ENCODE measurements at places on chromosomes 6 and 20.

DNA sequence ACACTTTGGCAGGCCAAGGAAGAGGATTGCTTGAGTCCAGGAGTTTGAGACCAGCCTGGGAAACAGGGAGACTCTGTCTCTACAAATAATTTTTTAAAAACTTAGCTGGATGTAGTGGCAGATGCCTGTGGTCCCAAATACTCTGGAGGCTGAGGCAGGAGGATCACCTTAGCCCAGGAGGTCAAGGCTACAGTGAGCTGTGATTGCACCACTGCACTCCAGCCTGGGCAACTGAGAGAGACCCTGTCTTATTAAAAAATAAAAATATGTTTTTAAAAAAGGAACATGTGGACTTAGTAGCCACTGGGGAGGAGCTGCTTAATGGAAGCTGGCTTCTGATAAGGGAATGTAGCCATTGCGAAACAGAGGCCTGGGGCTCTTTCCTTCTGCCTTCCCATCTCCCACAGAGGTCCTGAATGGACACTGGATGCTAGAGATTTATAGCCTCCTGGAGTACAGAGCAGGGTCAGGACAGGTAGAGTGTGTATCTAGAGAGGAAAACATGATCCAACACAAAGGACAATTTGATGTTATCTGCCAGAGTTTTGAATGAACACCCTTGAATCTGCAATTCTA lies 21.7 kb upstream of the GMNN start:
- DNase-seq, result no peak

- DNase-seq, result no peak
These were observed 82.1 kb upstream of the FABP7 start for GRCh38 chr6:122697458-122697857.

GRCh38 chr20:44264287-44264686 lies 17.2 kb downstream of the GDAP1L1 start:
- no peak for DNase-seq

DNA sequence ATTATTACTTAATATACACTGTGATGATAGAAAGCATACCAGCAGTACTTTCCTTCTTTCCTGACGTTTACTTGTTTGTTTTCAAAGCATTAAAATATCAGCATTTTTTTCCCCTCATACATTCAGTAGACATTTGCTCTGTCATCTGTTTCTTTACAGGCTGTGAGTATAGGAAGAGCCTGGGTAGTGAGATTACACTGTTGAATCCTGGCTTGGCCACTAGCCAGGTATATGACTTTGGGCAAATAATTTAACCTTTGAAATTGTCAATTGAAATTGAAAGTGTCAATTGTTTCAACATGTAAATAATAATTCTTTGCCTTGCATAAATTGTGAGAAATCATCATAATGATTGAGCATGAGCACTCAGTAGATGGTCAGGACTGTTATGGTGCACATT lies 336.2 kb downstream of the CDKAL1 start:
- no peak for DNase-seq

DNA sequence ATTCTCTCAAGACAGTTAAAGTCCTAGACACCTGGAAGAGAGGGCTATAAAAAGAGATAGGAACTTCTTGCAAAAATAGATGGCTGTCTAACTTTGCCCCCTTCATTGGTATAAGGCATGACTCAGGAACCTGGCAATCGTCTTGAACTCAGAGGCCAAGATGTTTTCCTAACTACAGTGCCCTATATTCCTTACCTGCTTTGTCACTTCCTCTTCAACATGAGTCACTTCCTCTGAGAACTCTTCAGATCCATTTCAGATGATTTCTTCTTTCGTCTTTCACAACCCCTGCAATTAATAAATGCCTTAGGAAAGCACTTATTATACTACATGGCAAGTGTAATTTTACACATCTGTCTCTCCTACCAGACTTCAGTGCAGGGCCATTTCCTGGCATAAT lies 83.5 kb downstream of the HAO1 start:
- DNase-seq, result no peak

DNA sequence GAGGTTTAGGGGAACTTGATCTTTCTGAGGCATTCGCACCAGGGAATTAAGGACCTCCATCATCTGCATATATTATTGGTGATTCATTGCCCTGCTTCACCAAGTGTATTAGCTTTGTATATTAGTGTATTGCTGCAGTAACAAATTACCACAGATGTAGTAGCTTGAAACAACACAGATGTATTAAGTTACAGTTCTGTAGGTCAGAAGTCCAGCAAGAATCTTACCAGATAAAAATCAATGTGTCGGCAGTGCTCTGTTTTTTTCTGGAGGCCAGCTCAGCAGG lies 65.8 kb downstream of the HMGN3 start:
- DNase-seq, result no peak

DNA sequence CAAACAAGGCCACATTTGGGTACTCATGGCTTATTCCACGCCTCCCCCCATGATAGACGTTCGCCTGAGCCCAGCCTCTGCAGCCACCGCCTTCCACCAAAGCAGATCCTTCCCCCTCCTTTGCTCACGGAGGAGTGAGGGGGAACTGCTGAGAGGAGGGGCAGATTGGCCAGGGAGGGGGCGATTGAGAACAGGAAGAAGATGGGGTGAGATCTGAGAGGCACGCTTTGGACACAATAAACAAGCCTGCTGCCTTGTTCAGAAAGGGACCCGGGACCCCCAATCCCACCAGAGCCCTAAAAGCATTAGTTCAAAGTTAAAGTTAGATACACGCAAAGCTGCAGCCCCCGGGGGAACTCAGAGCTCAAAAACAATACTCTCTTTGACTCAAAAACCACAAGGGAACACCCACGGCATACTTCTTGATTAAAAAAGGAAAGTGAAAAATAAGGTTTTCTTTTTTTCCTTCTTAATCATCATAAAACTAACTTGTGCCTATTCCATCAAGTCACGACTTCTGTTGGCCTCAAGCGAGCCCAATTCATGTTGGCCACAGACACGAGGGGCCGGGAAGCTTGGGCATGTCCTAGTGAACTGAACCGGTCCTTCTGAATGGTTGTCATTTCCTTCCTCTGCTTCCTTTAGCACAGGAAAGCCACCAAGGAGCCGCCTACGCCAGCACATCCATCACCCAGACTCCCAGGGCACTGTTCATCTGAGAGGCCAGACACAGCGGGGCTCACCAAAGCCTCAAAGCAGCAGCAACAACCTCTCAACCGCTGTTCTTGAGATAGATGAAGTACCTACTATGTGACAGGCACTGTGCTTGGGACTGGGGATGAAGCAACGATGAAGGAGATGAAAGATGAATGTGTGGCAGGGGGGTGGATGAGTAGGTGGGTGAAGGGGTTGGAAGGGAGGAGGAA lies 44.7 kb downstream of the NFATC2 start:
- DNase-seq, result no peak

DNA sequence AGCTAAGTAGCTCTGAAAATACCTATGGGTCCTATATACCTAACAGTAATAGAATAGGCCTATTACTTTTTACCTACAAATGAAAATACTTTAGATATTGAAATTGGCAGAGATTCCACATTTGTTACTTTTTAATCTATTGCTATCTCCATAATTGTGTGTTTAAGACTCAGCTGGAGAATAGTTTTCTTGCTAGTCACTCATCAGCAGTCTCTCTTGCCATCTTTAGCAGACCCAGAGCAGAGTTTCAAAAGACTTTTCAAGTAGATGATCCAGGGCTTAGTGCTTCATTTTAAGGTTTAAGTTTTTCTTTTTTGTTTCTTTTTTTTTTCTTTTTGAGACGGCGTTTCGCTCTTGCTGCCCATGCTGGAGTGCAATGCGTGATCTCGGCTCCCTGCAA lies 12.9 kb downstream of the ANKS1A start:
- DNase-seq, result no peak

GRCh38 chr6:45665859-45666258 lies 288.1 kb upstream of the SUPT3H start:
- DNase-seq, result no peak

DNA sequence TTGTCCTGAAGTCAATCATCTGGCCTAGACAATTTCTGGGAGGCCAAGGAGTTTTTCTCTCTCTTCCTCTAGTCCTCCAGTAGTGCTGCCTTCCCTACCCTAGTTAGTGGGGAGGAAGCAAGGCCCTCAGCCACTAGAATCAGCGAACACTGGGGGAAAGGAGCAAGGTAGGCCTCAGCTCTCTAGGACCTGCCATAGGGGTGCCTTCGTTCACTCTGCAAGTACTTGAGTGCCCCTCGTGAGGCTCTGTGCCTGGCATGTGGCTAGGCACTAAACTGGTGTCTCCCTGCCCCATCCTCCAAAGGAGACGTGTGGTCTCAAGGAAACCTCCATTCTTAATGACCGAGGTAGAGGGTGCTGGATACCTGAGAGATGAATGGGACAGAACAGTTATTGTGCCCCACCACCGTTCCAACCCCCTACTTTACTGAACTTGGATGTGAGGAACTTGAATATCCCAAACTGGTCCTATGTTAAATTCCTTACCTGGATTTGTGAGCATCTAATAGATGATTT lies 1.1 kb downstream of the DEF6 start:
- no peak for DNase-seq

GRCh38 chr20:60749804-60750602 lies 502.1 kb upstream of the CDH4 start:
- no peak for DNase-seq

DNA sequence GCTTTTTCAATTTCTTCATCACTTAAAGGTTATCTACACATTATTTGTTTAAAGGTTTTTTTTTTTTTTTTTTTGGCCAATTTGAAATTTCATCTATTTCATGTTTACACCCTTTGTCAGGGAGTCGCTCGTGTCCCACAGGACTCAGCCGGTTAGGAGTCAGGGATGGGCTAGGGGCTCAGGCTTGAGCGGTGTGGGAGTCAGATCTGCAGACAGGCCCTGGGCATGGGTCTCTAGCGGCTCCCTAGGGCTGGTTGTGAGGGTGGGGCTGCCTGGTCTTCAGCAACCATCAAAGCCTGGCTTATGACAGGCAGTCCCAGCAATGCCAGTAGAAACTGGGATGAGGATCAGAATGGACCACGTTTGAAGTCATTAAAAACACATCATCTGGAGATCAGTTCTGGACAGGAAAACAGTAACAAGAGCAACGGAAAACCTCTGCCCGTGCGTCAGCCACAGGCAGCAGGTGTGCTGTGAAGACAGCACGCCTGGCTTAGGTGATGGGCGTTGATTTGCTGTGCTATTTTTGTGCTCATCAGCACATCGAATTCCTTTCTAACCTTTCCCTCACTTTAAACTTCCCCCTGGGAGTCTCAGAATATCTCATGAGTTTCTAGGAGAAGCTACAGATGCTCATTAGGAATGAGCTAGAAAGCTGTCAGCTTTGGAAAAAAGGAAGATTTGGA lies 91.3 kb upstream of the MPC1 start:
- DNase-seq, result peak; percentile 3

DNA sequence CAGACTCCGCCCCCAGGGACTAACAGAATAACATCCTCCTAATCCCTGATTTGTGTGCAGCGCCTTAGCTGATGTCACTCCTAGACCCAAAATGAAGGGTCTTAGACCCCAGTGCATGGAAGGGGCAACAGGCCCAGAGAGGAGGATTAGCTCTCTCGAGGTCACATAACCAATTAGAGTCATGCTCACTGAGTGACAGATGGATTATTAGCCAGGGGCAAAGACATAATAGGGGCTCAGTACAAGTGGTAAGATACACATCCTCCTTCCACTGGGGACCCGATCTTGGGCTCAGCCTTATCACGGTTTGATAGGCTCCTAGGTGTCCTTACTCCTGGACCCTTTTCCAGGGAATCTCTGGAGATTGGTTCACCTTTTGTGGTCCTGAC lies 858 bp downstream of the TP53INP2 start:
- no peak for DNase-seq

DNA sequence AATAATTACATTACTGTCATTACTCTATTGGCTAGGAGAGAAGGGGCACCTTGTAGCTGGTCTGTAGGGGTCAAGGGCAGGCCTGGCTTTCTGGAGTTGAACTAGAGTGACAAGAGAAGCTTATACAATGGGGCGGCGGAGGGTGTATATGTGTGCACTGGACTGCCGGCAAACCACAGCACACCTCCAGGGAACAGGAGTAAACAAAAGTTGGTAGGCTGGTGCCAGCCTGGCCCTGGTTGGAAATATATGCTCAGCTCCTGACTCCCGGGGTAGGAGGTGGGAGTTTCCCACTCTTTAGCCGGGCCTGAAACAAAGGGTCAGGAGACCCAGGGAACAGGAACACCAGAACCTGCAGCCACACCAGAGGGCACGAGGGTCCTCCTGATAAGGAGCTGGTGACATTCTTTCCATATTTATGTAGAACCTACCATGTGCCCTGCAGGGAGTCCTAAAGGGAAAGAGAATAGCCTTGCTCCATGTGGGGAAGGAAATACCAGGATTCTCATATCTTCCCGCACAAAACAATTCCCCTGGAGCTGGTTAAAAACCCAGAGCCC lies 5.1 kb downstream of the C6orf132 start:
- DNase-seq, result peak; percentile 86

GRCh38 chr6:91341473-91341872 lies 754.6 kb upstream of the MAP3K7 start:
- DNase-seq, result no peak

DNA sequence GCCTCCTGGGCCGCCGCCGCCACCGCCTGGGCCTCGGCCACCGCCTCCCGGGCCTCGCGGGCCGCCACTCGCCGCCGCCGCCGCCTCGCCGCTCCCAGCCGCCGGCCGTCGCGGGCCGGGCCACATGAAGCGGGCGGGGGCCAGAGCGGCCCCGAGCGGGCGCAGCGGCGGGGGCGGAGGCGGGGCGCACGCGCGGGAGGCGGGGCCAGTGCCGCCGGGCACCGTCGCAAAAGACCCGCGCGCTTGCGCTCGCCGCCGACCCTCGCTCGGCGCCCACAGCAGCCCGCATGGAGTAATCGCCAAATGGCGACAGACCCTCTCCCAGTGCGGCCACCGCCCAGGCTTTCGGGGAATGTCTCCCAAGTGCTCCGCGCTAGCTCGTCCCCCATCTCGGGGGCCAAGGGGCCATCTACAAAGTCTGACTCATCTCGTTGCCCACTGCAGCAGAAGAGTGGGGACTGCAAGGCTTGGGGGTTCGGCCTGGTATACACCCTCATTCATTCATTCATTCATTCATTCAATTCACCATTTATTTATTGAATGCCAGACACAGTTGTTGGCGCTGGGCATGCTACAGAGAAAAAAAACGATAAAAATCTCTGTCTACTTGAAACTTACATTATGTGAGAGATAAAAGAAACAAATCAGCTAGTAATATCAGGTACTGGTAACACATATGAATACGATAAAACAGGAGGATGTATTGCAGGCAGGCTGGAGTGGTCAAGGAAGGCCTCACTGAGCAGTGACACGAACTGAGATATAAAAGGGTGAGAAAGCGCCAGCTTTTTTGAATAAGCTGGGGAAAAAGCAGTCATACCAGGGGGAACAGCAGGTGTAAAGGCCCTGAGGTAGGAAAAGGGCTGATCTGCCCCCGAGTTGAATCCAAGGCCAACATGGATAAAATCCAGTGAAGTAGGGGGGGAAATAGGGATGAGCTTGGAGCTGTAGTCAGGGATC lies at the start of gene B4GALT5:
B4GALT5 (minus strand) TSS at position 126 of the 960 bp plus-strand sequence. CDS start 188 bp downstream, outside the sequence.
- peak; percentile 92 for DNase-seq

DNA sequence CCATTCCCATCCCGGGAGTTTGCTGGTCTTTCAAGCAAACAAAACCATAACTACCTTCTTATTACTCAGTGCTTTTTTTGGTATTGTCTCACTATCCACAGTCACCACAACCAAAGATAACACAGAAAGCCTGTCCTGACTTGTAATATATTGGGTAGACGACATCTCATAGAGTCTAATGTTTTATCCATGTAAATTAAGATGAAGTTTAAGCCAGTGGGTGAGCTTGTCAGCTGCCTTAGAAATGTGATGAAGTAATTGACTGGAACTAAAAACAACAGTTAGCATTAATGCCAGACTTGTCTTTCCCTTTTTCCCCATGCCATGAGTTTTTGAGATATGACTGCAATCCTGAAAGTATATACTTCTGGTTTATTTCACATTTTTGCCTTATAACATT lies 282.7 kb upstream of the PRDM1 start:
- no peak for DNase-seq

GRCh38 chr6:69289689-69290495 lies 506.9 kb downstream of the LMBRD1 start:
- no peak for DNase-seq
